ENCODE measurements at places on chromosomes 12 and 14. TPM values are rescaled to one million over a fixed set of nuclear protein-coding genes. Genes with fewer than 3 reads are reported as not detected.

DNA sequence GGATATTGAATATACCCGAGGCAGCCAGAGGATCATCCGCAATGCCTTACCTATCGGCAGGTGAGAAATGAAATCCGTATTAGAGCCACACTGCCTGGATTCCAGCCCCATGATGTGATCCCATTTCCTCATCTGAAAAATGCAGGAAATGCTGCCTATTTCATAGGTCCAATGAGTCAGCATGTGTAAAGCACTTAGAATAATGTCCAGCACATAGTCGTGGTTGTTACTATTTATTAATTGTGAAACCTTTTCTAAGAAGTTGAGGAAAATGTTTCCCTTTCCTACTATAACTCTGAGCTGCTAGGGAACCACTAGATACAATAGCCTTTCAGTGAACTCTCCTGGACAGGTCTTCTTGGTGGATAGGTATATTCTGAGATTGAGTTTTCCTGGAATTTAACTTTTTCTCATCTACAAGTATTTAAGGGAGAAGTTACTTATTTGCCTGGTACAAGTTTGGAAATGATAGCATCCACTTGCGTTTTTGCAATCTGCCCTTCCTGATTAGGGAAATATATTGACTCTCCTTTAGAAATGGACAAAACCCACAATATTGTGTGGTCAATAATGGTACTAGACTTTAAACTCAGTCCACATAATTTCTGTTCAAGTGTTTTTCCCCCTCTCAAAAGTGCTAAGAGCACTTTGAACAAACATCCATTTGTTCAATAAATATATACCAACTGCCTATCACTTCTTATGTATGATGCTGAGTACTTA, 12.2 kb downstream of the POLR3B start:
- DNase-seq = no peak

- DNase-seq = no peak
These were observed 1766.9 kb upstream of the SEL1L start for GRCh38 chr14:83300476-83301064.

DNA sequence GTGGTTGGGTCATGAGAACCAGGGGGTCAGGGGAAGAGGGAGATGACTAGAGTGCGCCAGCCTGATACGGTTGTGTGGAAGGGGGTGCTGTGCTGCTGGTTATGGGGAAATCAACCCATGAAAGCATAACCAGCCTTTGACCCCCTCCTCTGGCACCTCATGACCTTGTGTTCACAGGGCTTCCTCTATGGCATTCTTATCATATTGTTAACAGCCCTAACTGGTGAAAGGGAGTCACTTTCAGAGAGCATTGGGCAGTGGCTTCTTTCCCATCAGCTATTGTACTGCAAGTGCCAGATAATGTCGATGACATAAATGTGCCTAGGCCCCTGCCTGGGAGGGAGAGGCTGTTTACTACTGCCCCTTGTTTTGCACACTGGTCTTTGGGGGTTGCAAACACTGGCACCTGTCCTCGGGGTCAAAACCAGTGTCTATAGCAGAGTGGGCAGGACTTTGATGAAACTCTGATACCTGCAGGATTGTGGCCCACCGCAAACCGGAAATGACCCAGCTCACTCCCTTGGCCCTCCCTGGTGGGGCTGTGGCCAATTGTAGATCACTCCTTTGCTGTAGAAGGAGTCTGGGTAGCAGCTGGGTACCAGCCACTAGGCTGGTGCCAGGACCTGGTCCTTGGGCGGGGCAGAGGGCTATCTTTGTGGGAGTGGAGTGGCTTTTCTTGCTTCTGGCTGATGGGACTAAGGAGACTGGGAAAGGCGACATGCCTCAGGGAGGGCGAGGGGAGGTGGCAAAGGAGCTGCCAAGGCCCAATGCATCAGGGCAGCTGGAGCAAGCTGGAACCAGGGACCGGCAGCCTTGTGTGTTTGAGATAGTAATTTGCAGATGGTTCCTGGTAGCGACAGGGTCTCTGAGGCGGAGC, 634 bp upstream of the TMEM63C start:
- no peak for DNase-seq

DNA sequence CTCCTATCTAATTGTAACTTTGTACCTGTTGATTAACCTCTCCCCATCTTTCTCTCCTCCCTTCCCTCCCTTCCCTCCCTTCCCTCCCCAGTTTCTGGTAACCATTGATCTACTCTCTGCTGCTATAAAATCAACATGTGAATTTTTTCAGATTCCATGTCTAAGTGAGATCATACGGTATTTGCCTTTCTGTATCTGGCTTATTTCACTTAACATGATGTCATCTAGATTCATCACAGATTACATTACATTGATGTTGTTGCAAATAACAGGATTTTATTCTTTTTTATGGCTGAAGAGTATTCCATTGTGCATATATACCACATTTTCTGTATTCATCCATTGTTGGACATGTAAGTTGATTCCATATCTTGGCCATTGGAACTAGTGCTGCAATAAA, 68.0 kb upstream of the FBXO33 start:
- DNase-seq = no peak

- DNase-seq = peak; percentile 31
These were observed 11.9 kb upstream of the SERPINA4 start for GRCh38 chr14:94548999-94549985.

GRCh38 chr12:38155526-38156496, 160.8 kb upstream of the ALG10B start:
- no peak for DNase-seq

GRCh38 chr12:122882908-122883558, 12.9 kb downstream of the VPS37B start:
- no peak for DNase-seq

DNA sequence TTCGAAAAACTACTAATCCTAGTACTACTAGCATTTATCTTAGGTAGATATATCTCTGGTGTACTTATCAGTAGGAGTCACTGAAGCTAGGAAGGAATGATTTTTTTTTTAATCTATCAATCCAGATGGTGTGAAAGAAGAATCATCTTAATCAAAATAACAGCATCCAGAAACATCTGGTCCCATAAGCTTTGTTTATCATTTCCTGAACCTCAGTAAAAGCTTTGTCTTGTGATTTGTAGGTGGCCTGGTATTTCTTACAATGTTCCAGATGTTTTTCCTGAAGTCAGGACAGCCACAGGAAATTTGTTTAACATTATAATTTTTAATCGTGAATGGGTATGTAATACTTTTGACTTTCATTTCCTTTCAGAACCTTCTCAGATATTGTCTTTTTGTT, 28.0 kb upstream of the LUM start:
- DNase-seq = no peak

TAS2R8 gene
- not detected for total RNA-seq

BCAT1 gene
- total RNA-seq = 69.8 TPM
